ENCODE measurements at places on chromosomes 2 and 18.

GRCh38 chr2:233867993-233868532 is at the start of gene MSL3B:
TSS of gene MSL3B (minus strand) at chr2:233868386.
- DNase-seq: peak; percentile 46
- peaks cover 5% of the 10 kb centered on the region for H3K36me3 ChIP-seq
- H3K4me1 ChIP-seq: no peaks in the 10 kb centered on the region
- no peaks in the 10 kb centered on the region for H3K27me3 ChIP-seq

- no peaks in the 10 kb centered on the region for H3K36me3 ChIP-seq
- H3K27ac ChIP-seq: no peak overlapping the region
- H3K27me3 ChIP-seq: no peaks in the 10 kb centered on the region
- no peak for DNase-seq
Observed at GRCh38 chr2:74281141-74281975, 61.9 kb downstream of the SLC4A5 start.

DNA sequence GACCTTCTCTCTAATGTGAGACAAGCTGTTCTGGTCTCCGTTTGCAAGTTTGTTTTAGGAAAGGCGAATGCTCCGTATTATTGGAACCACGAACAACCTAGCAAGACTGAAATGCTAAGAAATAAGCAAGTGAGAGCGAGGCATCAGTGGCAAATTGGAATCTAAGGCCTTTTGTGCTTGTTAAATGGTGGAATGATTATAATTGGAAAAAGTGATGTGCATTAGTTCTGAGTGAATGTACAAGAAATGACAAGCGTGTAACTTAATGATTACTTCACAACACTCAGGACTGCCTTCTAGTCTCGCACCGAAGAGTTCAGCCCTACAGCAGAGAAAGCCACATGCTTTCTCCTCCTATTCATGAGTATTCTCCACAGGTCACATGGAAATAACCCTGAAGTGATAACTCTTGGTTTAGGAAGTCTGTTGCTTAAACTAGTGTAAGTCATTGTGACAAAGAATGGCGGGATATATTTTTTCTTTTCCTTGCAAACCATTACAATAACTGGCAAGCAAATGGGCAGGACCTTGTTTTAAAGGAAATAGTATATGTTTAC is 392.2 kb upstream of the FIGN start:
- no peaks in the 10 kb centered on the region for H3K4me1 ChIP-seq
- no peak for DNase-seq
- H3K4me3 ChIP-seq: no peak overlapping the region
- no peaks in the 10 kb centered on the region for H3K36me3 ChIP-seq

DNA sequence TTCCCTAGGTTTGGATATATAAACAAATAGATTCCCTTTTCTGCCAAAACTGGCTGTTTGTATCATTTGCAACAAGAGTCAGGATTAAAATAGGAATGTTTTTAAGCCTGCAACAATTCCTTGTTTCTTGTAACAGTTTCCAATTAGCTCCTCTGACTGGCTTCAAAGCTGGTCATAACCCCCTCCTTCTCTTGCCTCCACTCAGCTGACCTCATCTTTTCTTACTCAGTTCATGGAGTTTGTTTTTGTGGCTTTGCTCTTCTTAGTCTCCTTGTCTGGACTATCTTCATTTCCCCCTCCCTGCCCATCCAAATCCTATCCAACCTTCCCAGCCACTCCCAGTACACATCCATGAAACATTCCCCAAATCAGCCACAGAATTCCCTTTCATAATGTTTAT is 14.3 kb upstream of the RAPH1 start:
- no peaks in the 10 kb centered on the region for H3K27me3 ChIP-seq
- peaks cover 2% of the 10 kb centered on the region for H3K4me1 ChIP-seq
- H3K4me3 ChIP-seq: no peak overlapping the region

DNA sequence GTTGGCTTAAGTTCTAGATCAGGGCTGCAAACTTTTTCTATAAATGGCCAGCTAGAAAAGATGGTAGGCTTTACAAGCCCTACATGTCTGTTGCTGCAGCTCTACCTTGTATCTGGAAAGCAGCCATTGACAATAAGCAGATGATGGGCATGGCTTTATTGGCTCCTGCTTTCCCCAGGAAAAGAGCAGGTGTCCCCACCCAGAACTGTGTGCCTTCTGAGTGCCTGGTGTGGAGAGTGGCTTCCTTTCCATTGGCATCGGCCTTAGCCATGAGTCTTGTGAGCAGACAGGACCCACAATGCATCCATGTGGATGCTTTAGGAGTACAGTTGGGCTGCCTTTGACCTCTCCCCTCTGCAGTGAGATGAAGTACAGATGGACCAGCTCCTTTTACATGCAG is 120.2 kb downstream of the CD8B2 start:
- H3K27ac ChIP-seq: no peak overlapping the region
- H3K4me1 ChIP-seq: no peaks in the 10 kb centered on the region
- H3K27me3 ChIP-seq: no peaks in the 10 kb centered on the region
- DNase-seq: no peak
- no peak overlapping the region for H3K4me3 ChIP-seq

DNA sequence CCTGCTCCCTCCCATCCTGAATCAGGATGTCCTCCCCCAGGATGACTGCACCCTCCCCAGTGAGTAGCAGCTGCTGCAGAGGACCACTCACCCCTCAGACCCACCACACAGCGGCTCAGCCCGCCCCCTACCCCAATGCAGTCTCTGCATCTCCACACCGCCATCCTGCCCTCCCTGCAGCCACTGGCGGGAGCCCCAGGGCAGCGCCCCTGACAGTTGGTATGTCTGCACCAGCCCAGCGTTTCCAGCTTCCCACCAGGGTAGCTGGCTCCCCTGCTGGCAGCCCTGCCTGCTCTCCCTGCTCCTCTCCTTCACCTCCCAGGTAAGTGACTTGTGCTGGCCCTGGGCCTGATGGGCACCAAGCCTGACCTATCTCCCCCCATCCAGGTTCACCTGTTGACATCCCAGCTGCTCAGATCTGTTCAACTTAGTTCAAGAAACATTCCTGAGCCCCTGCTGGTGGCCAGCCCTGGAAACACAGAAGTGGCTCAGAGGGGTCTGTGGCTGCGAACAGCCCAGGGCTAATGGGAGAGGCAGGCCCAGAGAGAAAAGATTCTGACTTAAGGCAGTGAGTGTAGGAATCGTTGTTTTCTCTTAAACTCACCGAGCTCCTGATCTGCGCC is 117.7 kb upstream of the RAB6C start:
- H3K4me3 ChIP-seq: no peak overlapping the region
- DNase-seq: no peak

DNA sequence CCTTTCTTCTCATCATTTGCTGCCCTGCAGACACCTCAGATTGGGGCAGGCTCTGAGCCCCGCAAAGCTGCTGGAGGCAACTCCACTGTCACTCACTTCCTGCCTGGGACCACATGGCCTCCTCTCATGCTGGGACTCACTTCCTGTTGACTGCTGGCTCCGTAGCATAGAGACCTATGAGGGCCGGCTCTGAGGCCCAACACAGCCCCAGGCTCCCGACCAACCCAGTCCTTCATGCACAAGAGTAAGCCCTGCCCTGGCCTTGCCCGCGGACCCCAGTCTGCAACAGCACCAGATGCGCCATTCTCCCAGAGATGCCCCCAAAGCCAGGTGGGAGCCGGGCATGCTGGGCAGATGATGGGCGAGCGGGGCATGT is 55.7 kb downstream of the DNMT3A start:
- H3K27me3 ChIP-seq: no peaks in the 10 kb centered on the region
- no peaks in the 10 kb centered on the region for H3K36me3 ChIP-seq
- H3K4me1 ChIP-seq: peaks cover 2% of the 10 kb centered on the region
- H3K27ac ChIP-seq: no peak overlapping the region
- DNase-seq: no peak
- H3K4me3 ChIP-seq: no peak overlapping the region

- H3K4me1 ChIP-seq: no peaks in the 10 kb centered on the region
- no peaks in the 10 kb centered on the region for H3K36me3 ChIP-seq
- no peaks in the 10 kb centered on the region for H3K27me3 ChIP-seq
- DNase-seq: no peak
- H3K27ac ChIP-seq: no peak overlapping the region
Observed at GRCh38 chr2:77119333-77119732, 402.8 kb downstream of the LRRTM4 start.

DNA sequence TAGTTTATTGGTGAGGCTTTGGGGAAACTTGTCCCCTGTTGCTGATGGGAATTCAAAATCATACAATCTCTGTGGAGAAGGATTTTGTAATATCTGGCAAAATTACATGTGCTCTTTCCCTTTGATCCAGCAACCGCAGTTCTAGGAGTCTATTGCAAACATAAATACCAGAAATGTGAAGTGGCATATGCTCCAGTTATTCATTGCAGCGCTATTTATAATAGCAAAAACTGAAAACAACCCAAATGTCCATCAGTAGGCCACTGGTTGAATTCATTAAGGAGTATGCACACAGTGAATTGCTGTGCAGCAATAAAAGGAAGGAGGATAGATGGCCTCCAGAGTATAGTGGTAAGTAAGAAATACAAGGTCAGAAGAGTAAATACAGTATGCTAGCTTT is 76.5 kb downstream of the HNRNPLL start:
- H3K27ac ChIP-seq: no peak overlapping the region
- no peaks in the 10 kb centered on the region for H3K27me3 ChIP-seq
- no peaks in the 10 kb centered on the region for H3K4me1 ChIP-seq
- H3K36me3 ChIP-seq: no peaks in the 10 kb centered on the region
- no peak overlapping the region for H3K4me3 ChIP-seq
